Left hindlimb (tissue), 1 donor: ENCODE measurements at places on chromosomes 12 and 14.

DNA sequence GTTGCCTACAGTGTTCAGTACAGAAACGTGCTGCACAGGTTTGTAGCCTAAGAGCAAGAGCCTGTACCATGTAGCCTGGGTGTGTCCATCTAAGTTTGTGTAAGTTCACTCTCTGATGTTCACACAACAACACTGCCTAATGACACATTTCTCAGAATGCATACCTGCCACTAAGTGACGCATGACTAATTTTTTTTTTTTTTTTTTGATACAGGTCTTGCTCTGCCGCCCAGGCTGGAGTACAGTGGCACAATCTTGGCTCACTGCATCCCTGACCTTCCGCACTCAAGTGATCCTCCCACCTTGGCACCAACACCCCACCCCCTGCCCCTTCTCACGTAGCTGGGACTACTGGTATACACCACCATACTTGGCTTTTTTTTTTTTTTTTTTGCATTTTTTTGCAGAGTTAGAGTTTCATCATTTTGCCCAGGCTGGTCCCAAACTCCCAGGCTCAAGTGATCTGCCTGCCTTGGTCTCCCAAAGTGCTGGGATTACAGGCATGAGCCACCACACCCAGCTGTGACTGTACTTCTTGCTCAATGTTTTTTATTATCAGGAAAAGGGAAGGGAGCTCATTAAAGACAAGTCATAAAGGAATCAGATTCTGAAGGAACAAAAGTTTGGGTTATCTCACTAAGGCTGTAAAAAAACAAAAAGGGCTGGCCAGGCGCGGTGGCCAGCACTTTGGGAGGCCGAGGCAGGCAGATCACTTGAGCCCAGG lies 10.0 kb upstream of the CDC42BPB start:
- no peak for DNase-seq

- DNase-seq = no peak
These were observed 23.9 kb downstream of the MDM2 start for GRCh38 chr12:68831751-68832503.

DNA sequence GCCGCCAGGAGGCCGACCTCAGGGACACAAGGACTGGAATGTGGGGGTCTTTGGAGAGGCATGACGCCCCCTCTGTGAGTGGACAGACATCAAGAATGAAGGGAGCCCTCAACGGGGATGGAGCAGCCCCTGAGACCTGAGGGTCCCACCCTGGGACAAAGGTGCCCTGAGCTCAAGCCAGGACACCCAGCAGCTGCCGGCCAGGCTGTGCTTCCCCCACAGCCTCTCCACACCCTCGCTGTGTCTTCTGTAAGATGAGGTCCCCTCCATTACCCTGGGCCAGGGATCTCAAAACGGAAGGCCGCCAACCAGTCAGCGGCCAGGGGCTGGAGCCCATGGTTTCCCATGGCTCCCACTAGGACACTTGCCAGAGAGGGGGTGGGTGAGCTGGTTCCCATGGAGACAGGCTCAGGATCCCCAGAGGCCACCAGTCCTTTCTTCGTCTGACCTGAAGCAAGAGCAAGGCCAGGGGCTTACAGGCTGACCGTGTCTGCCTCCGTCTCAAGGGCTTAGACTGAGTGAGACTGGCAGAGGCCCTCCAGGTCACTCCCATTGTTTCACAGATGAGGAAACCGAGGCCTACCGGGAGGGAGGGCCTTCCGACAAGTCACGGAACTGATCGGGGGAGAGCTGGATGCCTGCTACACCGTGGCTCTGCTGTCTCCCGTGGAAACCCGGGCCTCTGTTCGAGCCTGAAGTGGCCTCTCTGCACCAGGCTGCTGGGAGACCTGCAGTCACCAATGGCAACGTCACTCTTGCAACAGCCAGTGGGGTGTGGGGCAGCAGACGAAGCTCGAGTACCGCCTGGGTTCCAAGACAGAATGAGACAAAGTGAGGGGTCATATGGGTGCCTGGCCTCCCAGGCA lies 91.7 kb upstream of the DIO3 start:
- DNase-seq = no peak

DNA sequence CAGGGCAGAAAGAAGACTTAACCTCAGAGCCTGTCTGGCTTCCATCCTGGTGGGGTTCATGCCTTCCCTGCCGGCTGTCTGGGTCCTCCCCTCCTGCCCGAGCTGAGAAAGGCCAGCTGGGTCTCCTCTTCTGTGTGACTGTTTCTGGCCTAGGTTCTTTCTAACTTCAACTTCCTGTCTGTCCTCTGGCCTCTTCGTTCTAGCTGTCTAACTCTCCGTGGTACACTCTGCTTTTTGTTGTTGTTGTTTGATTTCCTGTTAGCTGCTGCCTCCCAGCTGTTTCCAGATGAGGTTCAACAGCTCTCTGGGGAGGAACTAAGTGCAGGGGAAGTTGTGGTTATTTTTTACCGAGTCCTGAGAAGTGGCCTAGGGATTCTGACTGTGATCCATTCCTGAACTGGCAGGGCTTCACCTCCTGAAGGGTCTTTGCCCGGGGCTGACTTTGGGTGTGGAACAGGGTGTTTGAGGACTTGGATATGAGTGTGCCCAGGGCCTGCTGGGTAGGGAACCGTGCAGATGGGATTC lies 3.2 kb downstream of the MLXIP start:
- no peak for DNase-seq

GRCh38 chr12:82034769-82035168 lies 275.6 kb upstream of the PPFIA2 start:
- no peak for DNase-seq

DNA sequence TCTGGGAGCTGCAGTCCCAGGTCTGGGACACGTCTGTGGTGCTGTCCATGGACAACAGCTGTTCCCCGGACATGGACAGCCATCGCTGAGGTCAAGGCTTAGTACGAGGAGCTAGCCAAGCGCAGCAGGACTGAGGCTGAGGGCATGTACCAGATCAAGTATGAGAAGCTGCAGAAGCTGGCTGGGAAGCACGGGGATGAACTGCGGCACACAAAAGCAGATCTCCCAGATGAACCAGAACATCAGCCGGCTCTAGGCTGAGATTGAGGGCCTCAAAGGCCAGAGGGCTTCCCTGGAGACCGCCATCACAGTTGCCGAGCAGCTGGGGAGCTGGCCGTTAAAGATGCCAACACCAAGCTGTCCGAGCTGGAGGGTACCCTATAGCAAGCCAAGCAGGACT lies 375.3 kb downstream of the SEC23A start:
- no peak for DNase-seq

- peak; percentile 72 for DNase-seq
These were observed 788 bp downstream of the DDHD1 start for GRCh38 chr14:53152184-53152886.

GRCh38 chr14:20494935-20495766 lies 10.2 kb upstream of the RNASE10 start:
- no peak for DNase-seq

- no peak for DNase-seq
These were observed 507 bp upstream of the KRT73 start for GRCh38 chr12:52618866-52619265.

GRCh38 chr14:87961246-87961645 lies 31.7 kb downstream of the GALC start:
- DNase-seq = no peak

- peak; percentile 43 for DNase-seq
These were observed 1.2 kb downstream of the SRSF9 start for GRCh38 chr12:120468325-120468820.

- no peak for DNase-seq
These were observed 367.3 kb downstream of the C12orf50 start for GRCh38 chr12:87661786-87662377.

DNA sequence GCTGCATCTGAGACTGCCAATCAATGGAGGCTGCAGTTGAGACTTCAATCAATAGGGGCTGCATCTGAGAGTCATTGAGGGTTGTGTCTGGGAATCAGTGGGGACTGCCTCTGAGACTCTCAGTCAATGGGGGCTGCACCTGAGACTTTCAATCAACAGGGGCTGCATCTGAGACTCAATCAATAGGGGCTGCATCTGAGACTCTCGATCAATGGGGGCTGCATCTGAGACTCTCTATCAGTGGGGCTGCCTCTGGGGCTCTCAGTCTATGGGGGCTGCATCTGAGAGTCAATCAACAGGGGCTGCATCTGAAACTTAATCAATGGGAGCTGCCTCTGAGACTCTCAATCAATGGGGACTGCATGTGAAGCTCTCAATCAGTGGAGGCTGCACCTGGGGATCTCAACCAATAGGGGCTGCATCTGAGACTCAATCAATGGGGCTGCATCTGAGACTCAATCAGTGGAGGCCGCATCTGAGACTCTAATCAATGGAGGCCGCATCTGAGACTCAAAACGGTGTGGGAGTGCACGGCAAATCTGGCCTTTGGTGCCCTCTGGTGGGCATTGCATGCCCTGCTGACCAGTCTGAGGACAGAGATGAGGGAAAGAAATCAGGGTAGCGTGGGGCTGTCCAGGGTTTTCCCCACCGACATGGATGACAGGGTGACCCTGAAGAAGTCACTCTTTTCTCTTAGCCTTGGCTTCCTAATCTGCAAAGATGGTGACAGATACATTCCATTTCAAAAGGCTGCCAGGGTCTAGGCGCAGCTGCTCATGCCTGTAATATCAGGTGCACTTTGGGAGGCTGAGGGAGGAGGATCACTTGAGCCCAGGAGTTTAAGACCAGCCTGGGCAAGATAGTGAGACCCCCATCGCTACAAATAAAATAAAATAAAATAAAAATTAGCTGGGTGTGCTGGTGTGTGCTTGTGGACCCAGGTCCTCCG lies 41.3 kb upstream of the EIF5 start:
- DNase-seq = peak; percentile 72

DNA sequence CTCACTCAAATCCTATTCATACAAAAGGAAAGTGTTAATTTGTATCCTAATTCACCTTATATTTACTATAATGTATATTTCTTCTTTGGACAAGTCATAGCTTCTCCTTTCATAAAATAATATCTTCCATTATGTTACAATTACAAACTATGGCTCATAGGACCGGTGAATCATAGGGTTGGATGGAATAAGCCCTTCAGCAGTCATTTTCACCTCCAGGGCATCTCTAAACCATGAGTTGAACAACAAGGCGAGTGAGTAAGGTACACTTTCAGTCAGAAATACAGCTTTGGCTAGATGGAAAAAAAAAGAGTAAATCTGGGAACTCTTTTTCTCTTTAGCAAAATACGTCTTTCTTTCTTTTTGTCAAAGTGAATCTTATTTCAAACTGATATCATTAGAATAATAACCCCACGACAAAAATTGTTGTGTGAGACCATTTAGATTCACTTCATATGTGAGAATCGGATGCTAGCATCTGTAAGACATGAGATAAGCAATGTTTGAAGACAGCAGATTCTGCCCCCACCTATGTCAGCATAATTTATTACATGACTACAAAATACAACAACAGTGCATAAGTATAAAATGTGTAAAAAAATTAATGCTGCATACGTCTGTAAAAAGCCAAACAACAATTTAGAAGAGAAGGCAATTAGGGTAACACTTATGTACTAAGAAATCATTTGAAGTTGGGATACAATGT lies 184.4 kb upstream of the SLC38A2 start:
- DNase-seq = no peak

GRCh38 chr12:68358532-68359485 lies 26.6 kb upstream of the MDM1 start:
- DNase-seq = peak; percentile 48

- no peak for DNase-seq
These were observed 20.6 kb downstream of the CNIH1 start for GRCh38 chr14:54420478-54421142.

- DNase-seq = no peak
These were observed 28.2 kb downstream of the CDK17 start for GRCh38 chr12:96371790-96372699.

DNA sequence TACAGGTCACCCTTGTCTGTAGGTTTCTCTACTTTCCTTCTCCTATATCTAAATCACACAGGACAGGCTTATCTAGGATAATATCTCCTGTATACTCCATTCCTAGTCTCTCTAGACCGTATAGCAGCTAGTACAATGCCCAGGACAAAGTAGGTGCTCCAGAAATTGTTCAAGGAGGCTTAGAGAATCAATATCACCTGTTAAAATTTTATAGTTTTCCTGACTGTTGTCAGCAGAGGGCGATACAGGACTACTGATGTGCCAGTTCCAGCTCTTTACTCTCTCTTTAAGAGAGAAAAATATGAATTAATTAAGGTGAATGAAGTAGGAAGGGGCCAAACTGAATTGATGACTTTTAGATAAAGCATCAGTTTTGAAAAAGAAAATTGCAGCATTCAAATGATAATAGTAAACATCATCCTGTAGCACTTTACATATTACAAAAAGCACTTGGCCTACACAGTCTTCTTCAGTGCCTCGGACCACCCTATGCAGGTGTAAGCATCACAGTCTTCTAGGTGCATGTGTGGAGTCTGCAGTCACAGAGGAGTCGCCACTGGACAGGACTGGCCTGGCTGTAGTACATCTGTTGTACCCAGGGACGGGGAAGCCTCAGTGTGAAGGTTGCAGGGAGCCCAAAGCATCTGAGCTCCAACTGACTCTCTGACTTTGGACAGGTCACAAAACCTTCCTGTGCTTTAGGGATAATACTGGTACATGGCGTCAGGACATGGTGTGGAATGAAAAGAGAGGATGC lies 61.9 kb upstream of the MAX start:
- no peak for DNase-seq

DNA sequence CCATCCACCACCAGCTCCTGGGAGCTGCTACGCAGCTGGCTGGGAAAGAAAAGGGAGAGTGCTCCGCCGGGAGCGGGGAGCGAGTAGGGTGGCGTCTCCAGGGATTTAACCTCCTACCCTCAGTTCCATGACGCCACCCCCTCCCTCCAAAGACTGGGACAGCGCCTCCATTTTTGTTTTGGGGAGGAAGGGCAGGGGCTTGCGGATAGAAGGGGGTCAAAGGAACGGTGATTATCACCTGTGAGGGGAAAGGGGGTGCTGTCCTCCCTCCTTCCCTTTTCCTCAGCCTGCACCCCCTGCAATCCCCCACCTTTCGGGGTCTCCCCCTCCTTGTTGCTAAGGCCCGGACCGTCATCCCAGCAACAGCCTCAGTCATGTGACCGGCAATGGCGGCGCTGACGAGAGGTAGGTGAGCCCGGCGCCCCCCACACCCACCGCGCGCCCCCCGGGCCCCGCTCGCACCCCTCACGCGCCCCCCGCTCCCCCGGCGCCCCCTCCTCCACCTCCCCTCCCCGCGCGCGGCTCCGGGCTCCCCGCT lies at the start of gene DTX3:
DTX3 (plus strand) TSS at position 371 of the 538 bp plus-strand sequence. CDS start 1,694 bp downstream, outside the sequence.
- DNase-seq = peak; percentile 55

- no peak for DNase-seq
These were observed 99.2 kb downstream of the PPM1A start for GRCh38 chr14:60348211-60348610.

DNA sequence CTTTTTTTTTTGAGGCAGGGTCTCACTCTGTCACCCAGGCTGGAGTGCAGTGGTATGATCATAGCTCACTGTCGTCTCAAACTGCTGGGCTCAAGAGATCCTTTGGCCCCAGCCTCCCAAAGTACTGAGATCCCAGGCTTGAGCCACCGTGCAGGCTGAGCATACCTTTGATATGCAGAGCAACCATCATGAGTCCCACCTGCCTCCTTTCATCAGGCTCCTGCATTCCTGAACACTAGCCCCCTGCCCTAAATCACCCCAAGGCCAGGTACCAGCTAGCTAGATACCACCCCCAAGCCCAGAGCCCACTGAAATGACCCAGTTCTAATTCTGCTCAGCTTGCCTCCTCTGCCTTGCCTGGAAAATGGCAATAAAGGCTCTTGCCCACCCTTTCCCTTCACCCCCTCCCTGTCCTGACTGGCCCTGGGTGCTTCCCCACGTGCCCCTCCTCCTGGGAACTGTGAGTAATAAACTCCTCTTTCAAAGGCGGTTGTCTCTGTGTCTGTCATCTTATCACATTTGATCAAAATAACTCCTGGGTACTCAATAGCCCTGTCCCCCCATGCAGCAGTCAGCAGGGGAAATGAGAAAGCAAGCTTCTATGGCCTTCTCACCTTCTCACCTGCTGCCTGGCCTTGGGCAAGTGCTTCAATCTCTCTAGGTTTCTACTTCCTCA lies 6.4 kb upstream of the BRF1 start:
- DNase-seq = no peak

- no peak for DNase-seq
These were observed 66.0 kb downstream of the TC2N start for GRCh38 chr14:91801358-91801757.
